ENCODE measurements at places on chromosomes 13 and 19. TPM values are rescaled to one million over a fixed set of nuclear protein-coding genes. Genes with fewer than 3 reads are reported as not detected.

- no peak for DNase-seq
These were observed 116.7 kb downstream of the KLF12 start for GRCh38 chr13:74017301-74018061.

DNA sequence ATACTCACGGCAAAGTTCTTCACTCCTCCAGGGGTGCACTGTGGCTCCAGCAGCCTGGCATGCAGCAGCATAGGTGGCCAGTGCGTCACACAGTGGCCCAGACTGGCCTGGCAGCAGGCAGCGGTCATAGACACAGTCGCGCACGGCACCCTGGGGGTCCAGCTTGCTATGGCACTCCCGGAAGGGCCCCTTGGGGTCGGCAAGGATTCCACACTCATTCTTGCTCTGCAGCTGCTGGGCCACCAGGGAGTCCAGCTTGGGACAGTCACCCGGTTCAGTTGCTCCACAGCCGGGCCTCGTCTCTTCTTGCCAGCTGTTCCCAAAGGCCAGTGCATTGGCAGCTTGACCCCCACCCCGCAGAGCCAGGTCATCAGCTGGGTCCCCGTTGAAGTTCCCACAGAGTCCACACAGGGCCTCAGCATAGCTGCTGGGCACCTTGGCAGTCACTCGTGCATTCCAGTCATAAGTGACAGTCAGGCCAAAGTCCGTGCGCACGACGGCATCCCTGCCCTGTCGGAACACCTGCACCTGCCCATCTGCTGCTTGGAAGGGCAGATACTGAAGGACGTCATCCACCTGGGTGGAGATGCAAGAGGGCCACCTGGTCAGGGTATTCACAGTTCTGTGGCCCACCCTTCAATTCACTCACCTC, 20.6 kb downstream of the FCGBP start:
- no peak for DNase-seq

GRCh38 chr19:17829855-17830566, 8.7 kb upstream of the INSL3 start:
- DNase-seq, result no peak

DNA sequence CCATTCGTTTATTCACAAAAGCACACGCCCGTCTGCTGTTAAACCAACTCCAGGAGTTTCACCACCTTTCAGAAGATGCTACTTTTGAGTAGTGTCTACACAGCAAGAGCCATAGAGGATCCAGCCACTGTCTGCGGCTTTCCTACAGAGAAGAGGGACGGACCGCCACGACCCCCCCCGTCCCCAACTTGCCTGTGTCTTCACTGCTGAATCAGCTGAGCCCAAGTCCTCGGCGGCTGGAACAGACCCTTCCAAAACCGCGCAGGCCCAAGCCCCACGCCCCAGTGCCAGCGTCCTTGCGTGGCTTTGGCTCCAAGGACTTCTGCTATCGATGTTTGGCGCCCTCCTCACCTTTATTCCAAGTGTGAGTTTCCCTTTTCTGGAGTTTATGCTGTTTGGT, 65.1 kb downstream of the SPACA7 start:
- no peak for DNase-seq

DNA sequence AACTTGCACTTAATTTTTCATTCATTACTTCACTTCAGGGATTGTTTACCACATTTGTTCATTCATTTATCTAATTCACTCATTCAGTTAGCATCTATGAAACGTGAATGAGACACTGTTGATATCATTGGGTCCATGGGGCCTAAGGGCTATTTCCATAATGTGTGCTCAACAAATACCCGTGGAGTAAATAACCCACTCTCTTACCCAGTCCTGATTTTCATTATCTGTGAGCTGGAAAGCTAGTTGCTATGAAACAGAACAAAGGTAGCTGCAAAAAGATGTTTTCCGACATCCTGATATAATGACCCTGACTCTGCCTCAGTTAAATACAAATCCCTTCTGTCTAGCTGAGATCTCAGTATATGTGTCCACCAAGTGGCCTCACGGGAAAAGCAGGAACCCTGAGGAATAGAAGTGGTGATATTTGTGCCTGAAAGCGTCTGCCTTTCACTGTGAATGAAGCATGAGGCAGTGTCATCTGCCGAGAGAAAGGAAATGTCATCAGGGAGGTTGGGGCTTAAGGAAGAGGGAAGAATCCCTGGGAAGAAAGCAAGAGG, 63.8 kb downstream of the SERTM1 start:
- DNase-seq, result no peak

- no peak for DNase-seq
These were observed 38.4 kb upstream of the RAP2A start for GRCh38 chr13:97395447-97396136.

DNA sequence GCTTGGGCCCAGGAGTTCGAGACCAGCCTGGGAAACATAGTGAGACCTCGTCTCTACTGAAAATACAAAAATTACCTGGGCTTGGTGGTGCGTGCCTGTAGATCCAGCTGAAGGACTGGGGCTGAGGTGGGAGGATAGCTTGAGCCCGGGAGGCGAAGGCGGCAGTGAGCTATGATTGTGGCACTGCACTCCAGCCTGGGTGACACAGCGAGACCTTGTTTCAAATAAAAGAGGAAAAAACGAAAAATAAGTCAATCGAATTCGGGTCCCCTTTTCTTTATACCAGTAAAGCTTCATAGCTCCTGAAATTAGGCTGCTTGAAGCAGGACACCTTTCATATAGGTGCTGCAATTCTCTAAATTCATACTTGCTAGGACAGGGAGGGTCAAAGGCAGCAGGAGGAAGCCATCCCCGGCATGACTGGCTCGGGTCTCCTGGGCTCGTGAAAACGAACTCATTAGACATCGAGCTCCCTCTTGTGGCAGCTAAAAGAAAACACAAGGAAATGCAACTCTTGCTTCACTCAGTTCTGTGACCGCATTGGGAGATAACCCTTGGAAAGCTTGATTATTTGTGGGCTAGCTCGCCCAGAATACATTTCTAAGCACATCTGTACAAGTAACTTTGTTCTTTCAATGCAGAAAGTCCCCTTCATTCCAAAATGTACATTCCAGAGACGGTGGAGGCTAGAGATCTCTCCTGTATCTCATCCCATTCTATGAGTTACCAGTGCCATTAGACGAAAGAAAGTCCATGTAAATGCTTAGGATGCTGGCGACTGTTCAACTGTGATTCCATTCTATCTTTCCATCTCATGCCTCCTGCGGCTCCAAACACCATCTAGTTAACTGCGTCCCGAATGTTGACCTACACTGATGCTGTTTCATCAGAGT, 16.8 kb downstream of the FPR2 start:
- DNase-seq, result peak; percentile 78

- DNase-seq, result peak; percentile 49
These were observed 12.7 kb upstream of the FKRP start for GRCh38 chr19:46732966-46733689.

DNA sequence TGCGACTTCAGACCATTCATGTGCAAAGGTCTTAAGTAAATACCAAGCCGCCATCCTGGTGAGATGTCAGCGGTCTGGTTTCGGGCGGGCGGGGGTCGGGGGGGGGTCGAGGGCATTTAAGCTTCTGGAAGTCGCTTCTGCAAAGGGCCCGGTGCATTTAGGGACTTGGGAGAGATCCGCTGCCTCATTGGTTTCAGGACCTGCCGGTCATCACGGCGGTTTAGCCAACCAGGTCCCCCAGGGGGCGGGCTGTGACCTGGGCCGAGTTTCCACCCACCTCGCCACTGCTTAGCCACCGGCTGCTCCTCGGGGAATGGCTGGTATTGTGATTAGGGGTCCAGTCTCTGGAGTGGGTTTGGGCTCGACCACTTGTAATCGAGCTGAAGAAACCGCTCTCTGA, 7.8 kb downstream of the ANKLE1 start:
- DNase-seq, result peak; percentile 84

- DNase-seq, result no peak
These were observed 802 bp upstream of the PIN1 start for GRCh38 chr19:9834307-9834725.

- peak; percentile 22 for DNase-seq
These were observed 14.3 kb upstream of the F7 start for GRCh38 chr13:113091211-113091771.

- DNase-seq, result no peak
These were observed 145.1 kb downstream of the EFNB2 start for GRCh38 chr13:106390367-106390766.

DNA sequence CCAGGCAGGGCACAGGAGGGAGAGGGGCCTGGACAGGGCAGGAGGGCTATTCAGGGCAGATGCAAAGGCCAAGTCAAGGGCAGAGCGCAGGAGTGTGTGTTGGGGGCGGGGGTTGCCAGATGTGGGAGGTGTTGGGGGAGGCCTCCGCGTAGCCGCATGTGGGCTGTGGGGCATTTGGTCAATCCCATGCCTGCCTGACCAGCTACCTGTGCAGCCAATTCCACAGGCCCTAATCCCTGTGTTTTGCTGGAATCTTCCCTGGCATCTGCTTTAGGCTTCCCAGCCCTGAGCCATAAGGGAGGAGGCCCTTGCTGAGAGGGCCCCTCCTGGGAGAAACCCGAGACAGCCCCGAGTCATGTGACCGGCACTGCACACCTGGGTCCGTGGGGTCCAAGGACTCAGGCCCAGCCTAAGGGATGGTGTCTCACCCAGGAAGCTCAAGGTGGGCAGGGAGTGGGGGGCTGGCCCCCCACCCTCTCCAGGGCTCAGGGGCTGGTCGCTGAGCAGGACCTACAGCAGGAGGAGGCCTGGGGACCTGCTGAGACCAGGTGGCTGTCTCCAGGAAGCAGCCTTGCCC, 20.3 kb downstream of the RFX1 start:
- DNase-seq, result no peak

DNA sequence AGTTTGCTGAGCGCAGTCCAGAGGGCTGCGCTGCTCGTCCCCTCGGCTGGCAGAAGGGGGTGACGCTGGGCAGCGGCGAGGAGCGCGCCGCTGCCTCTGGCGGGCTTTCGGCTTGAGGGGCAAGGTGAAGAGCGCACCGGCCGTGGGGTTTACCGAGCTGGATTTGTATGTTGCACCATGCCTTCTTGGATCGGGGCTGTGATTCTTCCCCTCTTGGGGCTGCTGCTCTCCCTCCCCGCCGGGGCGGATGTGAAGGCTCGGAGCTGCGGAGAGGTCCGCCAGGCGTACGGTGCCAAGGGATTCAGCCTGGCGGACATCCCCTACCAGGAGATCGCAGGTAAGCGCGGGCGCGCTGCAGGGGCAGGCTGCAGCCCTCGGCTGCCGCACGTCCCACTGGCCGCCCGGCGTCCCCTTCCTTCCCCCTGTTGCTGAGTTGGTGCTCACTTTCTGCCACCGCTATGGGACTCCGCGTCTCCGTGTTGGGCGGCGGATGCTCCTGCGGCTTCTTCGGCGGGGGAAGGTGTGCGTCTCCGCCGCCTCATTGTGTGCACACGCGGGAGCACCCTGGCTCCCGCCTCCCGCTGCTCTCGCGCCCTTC, 772 bp downstream of the GPC6 start:
- peak; percentile 26 for DNase-seq

- no peak for DNase-seq
These were observed 84.8 kb downstream of the PCDH17 start for GRCh38 chr13:57716295-57716694.

- DNase-seq, result no peak
These were observed 52.5 kb downstream of the STK24 start for GRCh38 chr13:98524391-98524790.

GRCh38 chr13:31322026-31322425, 122.3 kb downstream of the B3GLCT start:
- peak; percentile 38 for DNase-seq

DNA sequence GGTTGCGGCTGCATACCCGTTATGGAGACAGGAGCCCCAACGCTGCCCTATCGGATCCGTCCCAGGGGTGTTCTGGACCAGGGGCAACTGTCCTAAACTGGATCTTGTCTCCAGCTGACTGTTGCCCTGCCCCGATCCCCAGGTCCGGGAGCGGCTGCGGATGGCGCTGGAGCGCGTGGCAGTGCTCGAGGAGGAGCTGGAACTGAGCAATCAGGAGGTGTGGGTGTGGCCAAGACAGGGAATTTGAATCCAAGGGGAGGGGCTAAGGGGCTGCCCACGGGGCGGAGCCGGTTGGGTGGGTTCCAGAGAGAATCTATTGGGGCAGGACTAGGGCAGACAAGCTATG, 9.9 kb downstream of the PPFIA3 start:
- DNase-seq, result no peak

- no peak for DNase-seq
These were observed 21.8 kb downstream of the DCAF15 start for GRCh38 chr19:13974073-13974472.

- DNase-seq, result no peak
These were observed 932.5 kb upstream of the MIR17HG start for GRCh38 chr13:90414691-90415596.

- DNase-seq, result peak; percentile 95
These were observed 5.6 kb downstream of the TLE6 start for GRCh38 chr19:2982983-2983350.

DNA sequence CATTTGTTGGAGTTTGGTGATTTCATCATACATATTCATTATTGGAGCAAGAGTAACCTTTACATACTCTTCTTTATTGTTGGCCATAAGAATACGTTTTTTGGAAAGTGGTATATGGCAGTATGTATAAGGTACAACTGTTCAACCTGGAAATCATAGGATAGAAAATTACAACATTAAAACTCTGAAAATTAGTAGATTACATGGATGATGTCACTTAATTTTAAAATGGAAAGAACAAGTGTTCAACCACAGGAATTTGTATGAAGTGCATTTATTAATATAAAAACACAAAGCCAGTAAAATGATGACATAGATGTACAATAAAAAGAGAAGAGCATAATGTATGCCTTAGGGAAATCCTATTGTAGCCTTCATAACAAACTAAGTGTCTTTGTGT, 7.3 kb upstream of the ZNF155 start:
- no peak for DNase-seq

DNA sequence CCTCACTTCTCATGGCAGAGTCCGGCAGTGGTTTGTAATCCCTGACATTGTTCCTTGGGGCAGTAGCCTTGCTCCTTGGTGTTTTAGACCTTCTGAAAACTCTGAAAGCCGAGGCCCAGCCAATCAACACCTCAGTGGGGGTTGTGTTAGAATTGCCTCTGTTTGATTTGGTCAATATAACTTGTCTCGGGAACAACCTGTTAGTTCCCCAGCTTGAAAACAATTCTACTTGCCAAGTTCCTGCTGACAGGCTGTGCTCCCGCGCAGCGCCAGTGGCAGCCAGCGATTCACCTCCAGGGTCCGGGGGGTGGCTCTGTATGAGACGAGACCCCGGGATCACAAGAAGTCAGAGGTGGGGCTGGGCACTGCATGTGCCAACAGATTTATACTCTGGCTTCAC, 81.4 kb upstream of the MEDAG start:
- no peak for DNase-seq

GRCh38 chr13:22086597-22087330, 415.9 kb downstream of the FGF9 start:
- no peak for DNase-seq

SBK3 gene
- total RNA-seq, result 16.6 TPM

TEX101 gene
- total RNA-seq, result not detected

CD33 gene
- total RNA-seq, result 4.4 TPM

TMEM86B gene
- 1.9 TPM for total RNA-seq

GDF15 gene
- total RNA-seq, result 0.27 TPM

ACP7 gene
- not detected for total RNA-seq

RUBCNL gene
- 0.69 TPM for total RNA-seq

PLK5 gene
- total RNA-seq, result not detected

TEAD2 gene
- 62.7 TPM for total RNA-seq

POLD1 gene
- 10.6 TPM for total RNA-seq

CD22 gene
- total RNA-seq, result 0.52 TPM

ZNF8 gene
- 4.8 TPM for total RNA-seq

TMEM221 gene
- total RNA-seq, result not detected

REEP6 gene
- 0.72 TPM for total RNA-seq

Data from left ventricle myocardium superior (tissue), 1 donor.